Trophoblast cell (in vitro differentiated cells and primary cell): ENCODE measurements at places on chromosomes 16 and 17.

DNA sequence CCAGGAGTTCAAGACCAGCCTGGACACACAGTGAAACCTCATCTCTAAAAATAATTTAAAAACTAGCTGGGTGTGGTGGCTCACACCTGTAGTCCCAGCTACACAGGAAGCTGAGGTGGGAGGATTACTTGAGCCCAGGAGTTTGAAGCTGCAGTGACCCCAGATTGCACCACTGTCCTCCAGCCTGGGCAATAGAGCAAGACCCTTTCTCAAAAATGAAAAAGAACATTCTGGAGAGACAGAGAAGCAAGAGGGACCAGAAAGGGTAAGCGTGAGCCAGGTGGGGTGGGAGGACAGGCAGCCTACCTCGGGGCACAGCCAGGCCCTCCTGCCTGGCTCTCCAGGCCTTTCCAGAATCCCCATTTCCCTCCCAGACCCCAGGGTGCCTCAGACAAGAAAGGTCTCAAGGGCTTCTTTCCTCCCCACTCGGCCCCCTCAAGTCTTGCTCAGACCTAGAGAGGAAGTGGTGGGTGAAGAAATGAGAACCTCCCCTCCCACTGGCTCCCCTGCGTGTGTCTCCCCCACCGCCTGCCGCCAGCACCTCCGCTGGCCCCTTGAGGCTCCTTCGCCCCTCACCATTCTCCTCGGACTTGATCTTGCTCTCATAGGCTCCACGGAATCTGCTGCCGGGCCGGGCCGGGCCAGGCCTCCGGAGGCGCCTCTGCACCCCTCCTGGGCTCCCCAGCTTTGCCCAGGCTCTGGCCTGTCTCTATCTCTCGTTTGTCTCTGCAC is 503 bp downstream of the C16orf54 start:
- H3K27me3 ChIP-seq, result no peaks in the 10 kb centered on the region
- no peak for DNase-seq
- H3K36me3 ChIP-seq, result no peaks in the 10 kb centered on the region

DNA sequence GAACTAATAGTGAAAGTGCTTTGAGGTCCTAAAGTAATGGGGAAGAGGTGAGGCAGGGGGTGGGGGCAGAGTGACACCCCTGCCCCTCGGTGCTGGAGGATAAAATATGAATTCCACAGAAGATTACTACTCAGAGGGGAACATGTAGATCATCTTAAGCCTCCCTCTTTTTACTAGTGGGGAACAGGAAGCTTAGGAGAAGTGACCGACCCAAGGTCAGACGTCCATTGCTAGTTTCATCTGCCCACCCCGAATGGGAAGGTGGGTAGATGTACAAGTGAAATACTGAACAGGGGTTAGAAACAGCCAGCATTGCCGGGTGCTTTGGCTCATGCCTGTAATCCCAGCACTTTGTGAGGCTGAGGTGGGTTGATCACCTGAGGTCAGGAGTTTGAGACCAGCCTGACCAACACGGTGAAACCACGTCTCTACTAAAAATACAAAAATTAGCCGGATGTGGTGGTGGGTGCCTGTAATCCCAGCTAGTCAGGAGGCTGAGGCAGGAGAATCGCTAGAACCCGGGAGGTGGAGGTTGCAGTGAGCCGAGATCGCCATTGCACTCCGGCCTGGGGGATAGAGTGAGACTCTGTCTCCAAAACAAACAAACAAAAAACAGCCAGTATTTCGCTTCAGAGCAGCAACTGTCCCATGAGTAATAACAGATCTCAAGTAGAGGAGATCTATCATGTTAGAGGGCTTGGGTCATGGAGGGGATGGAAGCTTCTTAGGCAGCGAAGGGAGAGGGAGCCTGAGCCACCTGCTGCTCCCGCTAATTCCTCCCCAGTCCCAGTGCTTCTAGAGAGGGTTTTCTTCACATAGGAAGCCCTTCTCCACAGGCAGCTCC is 1.2 kb upstream of the NR1D1 start:
- peaks cover 21% of the 10 kb centered on the region for H3K4me1 ChIP-seq
- H3K27ac ChIP-seq, result peak overlapping the region; percentile 13
- H3K36me3 ChIP-seq, result peaks cover 2% of the 10 kb centered on the region
- no peaks in the 10 kb centered on the region for H3K27me3 ChIP-seq
- H3K4me3 ChIP-seq, result no peak overlapping the region

- peaks cover 12% of the 10 kb centered on the region for H3K4me1 ChIP-seq
- H3K27ac ChIP-seq, result peak overlapping the region; percentile 18
- H3K27me3 ChIP-seq, result no peaks in the 10 kb centered on the region
- H3K4me3 ChIP-seq, result peak overlapping the region; percentile 85
Observed at GRCh38 chr17:19238167-19238505, 970 bp downstream of the EPN2 start.

- peak; percentile 39 for DNase-seq
- no peaks in the 10 kb centered on the region for H3K27me3 ChIP-seq
- H3K36me3 ChIP-seq, result no peaks in the 10 kb centered on the region
- H3K27ac ChIP-seq, result no peak overlapping the region
- H3K4me3 ChIP-seq, result no peak overlapping the region
Observed at GRCh38 chr17:55641676-55642081, 81.0 kb downstream of the TMEM100 start.

- DNase-seq, result peak; percentile 49
- no peaks in the 10 kb centered on the region for H3K4me1 ChIP-seq
- H3K27me3 ChIP-seq, result no peaks in the 10 kb centered on the region
- peaks cover 67% of the 10 kb centered on the region for H3K36me3 ChIP-seq
- no peak overlapping the region for H3K27ac ChIP-seq
- H3K4me3 ChIP-seq, result no peak overlapping the region
Observed at GRCh38 chr17:80349151-80349651, 65.8 kb upstream of the ENDOV start.

DNA sequence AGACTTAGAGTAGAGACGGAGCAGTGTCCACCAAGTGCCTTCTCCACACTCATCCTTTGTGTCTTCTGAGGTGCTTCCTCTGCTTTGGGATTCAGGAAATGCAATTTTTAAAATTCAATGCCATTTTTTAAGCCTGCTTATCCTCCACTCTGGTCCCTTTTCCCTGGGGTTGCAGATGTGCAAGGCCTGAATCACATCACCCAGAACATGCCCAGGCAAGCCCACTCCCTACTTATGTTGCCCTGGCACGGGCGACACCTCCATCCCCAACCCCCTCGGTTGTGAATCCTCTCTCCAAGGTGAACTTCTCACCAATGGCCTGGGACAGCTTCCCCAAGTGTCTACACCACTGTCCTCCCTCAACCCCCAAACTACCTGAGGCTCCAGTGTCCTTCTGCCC is 116.2 kb downstream of the C17orf67 start:
- H3K4me3 ChIP-seq, result no peak overlapping the region
- H3K27me3 ChIP-seq, result no peaks in the 10 kb centered on the region
- no peak for DNase-seq

DNA sequence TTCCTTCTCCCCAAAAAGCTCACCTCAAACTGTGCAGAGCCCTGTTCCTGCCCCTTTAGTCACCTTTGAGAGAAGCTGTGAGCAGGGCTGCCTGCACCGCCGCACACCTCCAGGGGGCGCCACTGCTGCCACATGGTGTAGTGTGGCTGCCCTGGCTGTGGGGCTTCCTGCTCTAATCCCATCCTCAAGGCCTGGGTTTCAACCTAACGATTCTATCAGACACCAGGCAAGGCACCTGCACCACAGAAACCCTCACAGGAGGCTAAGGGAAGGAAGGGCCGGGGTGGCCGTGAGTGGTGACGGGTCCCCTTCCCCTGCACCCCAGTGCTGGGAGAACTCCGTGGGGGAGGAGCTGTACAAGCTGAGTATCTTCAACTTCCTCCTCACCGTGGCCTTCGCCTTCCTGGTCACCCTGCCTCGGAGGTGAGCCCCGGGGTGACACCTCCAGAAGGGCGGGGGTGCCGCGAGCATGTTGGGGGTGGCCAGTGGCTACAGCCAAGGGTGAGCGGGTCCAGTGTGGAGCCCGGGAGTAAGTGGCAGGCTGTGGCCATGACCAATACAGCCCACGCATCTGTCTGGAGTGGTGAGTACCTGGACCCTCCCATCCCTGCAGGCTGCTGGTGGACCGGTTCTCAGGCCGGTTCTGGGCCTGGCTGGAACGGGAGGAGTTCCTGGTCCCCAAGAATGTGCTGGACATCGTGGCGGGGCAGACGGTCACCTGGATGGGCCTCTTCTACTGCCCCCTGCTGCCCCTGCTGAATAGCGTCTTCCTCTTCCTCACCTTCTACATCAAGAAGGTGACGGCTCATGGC is 7.0 kb downstream of the TMC8 start:
- H3K36me3 ChIP-seq, result no peaks in the 10 kb centered on the region
- no peak overlapping the region for H3K27ac ChIP-seq
- H3K4me3 ChIP-seq, result no peak overlapping the region
